Choroid plexus epithelial cell (primary cell): ENCODE measurements at places on chromosomes 1 and 21.

- no peak for DNase-seq
These were observed 40.3 kb upstream of the ETV3 start for GRCh38 chr1:157178490-157178889.

- peak; percentile 51 for DNase-seq
These were observed 2.6 kb downstream of the GATAD2B start for GRCh38 chr1:153919876-153920852.

- peak; percentile 53 for DNase-seq
These were observed 38.2 kb downstream of the H3-3A start for GRCh38 chr1:226100436-226101391.

DNA sequence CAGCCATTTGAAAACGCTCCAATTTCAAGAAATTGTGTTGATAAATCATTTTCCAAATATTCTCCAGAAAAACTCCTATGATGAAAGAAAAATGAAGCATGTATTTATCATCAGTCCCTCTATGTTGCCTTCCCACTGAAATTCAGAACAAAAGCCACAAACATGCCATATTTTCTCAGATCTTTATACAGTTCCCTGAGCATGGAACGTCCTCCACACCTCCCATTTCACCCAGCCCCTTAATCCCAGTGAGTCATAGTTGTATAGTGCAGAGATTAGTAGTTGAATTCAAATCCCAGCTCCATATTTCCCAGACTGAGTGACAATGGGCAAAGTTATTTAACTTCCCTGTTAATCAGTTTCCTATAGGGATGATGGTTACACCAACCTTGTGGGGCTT lies 20.6 kb upstream of the NPL start:
- peak; percentile 18 for DNase-seq

GRCh38 chr1:64147759-64148158 lies 55.7 kb upstream of the UBE2U start:
- DNase-seq, result no peak

DNA sequence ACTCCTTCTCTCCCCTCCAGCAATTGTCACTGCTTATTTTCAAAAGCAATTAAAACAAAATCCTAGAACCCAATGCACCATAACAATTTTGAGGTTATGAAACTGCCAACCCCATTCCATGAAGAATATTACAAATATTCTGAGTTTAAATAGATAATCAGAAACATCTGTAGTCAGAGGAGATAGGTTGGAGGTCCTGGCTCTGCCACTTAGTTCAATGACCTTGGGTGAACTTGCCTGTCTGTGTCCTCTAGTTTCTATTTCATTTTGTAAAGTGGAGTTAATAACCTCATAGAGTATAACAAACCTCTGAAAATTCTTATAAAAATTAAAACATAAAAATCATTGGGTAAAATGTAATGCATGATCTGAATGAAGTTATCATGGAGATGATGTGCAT lies 164.6 kb downstream of the KCTD3 start:
- no peak for DNase-seq

GRCh38 chr1:5444396-5444795 lies 547.8 kb downstream of the NPHP4 start:
- DNase-seq, result no peak

- DNase-seq, result no peak
These were observed 26.4 kb downstream of the NPHS2 start for GRCh38 chr1:179549368-179549700.

- no peak for DNase-seq
These were observed 5.5 kb downstream of the MRPS6 start for GRCh38 chr21:34078915-34079314.

GRCh38 chr1:32060914-32061313 lies 11.8 kb upstream of the TMEM39B start:
- DNase-seq, result no peak

- peak; percentile 94 for DNase-seq
These were observed 57.3 kb downstream of the NKAIN1 start for GRCh38 chr1:31182352-31182751.
